ENCODE measurements at places on chromosomes 7 and 10. TPM values are rescaled to one million over a fixed set of nuclear protein-coding genes. Genes with fewer than 3 reads are reported as not detected.

DNA sequence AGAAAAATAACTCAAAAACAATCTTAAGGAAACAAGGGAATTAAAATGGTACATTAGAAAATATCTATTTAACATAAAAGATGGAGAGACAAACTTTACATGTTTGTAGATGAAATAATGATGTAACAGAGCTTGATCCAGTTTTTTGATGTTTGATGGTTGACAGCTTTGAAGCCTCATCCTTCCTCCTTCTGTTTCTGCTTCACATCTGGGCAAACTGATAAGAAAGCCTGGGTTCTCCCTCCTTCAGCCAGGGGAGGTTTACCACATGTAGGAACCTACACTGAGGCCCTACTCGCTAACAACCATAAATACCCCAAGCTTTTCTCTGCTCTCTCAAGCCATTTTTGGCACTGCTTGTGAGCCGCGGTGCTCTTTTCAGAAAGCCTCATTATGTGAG is 82.8 kb upstream of the ZNF32 start:
- DNase-seq = no peak

- DNase-seq = no peak
Measured at GRCh38 chr7:148173369-148173768, 417.2 kb upstream of the C7orf33 start.

DNA sequence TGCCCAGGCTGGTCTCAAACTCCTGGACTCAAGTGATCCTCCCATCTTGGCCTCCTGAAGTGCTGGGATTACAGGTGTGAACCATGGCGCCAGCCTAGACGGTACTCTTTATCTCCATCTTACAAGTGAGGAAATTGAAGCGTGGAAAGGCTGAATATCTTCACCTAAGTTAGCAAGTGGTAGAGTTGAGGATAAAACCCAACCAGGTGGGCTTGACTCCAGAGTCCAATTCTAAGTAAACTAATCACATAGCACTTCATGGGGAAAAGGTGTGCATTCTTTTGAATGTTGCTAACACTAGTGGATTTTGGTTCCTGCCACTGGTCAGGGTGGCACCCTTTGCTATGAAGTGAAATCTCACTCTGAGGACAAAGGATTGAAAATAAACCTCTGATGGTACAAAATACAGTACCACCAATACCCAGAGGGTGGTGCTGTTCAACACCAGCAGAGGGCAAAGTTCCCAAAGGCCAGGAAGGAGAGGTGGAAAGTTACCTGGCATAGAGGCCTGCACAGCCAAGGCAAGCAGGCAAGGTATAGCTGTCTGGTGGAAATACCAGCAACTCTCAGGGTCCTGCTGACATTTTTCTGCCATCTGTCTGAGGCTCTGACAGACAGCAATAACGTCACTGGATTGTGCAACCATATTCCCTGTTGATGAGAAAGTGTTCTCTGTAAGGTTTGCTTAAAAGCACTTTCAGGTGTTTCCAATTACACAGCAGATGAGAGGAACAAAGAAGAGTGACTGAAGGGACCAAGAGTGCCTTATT is 17.6 kb downstream of the ZDHHC16 start:
- DNase-seq = peak; percentile 47

GRCh38 chr10:130141878-130142277 is 5.7 kb downstream of the GLRX3 start:
- no peak for DNase-seq

GRCh38 chr7:51789489-51789888 is 472.9 kb upstream of the COBL start:
- no peak for DNase-seq

The OPN1SW gene
- not detected for total RNA-seq

The TRPV6 gene
- total RNA-seq = not detected

DNA sequence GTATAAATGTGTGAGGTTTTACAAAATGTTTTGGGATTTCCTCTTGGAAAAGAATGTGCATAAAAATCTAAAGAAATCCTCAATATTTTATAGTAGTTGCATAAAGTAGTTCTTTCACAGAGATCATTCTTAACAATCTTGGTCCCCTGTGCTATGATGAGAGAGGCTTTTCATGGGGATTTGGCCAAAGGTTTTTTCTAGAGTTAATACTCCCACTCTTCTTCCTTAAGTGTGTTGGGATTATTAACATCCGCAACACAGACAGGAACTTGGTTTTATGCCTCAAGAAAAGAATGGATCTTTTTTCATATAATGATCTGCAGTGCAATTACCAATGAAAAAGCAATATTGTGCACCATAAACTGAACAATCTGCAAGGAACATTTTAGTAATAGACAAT is 71.5 kb downstream of the AGMO start:
- no peak for DNase-seq

The ABCB4 gene
- not detected for total RNA-seq

- no peak for DNase-seq
Measured at GRCh38 chr10:122657255-122657654, 42.4 kb downstream of the C10orf120 start.

DNA sequence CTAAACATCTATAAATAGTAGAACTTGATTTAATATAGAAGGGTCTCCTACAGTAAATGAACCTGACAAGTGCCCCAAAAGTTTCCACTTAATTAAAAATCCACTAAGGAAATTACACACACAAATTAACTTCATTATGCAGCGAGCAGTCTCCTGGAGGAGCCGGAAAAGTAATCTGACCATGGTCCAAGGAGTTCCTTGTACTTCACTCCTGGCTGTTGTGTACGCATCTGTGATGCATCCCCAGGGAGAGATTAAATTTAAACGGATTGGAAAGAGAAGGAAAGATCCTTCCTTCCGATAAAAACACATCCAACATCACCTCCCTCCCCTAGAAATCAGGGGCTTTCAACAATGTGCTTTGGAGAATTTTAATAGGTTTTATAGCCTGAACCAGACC is 85.5 kb downstream of the PARD3 start:
- DNase-seq = no peak

The CYP2W1 gene
- total RNA-seq = not detected

- no peak for DNase-seq
Measured at GRCh38 chr7:47461161-47461560, 120.8 kb downstream of the TNS3 start.

- no peak for DNase-seq
Measured at GRCh38 chr10:104325436-104326435, 12.5 kb downstream of the ITPRIP start.

DNA sequence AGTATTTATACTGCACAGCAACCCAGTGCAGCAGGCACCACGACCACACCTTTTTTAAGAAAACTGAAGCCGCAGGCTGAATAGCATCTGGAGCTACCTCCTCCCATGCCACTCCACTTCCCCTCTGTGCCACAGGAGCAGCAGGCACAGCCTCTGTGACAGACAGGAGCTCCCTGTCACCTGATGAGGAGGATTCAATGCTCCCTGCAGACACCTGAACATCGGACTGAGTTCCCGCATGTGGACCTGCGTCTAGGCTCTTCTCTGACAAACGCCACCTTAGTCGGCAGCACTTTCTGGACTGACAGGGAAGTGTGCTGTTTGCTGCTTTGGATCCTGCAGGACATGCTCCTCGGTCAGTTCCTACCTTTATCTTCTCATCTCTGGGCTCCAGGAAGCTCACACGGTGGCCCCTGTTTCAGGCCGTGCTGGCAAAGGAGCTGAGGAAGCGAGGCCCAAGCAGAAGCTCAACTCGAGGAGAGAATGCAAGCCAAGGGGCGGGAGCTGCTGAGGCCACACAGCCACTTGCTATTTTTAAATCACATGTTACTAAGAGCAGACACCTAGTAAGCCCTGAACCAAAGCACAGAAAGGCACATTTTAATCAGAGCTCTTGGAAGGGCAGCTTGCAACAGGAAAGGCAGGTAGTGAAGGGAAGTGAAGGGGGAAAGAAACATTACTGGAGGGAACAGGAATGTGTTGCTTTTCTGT is 56.6 kb downstream of the VOPP1 start:
- DNase-seq = no peak

The LEP gene
- not detected for total RNA-seq

DNA sequence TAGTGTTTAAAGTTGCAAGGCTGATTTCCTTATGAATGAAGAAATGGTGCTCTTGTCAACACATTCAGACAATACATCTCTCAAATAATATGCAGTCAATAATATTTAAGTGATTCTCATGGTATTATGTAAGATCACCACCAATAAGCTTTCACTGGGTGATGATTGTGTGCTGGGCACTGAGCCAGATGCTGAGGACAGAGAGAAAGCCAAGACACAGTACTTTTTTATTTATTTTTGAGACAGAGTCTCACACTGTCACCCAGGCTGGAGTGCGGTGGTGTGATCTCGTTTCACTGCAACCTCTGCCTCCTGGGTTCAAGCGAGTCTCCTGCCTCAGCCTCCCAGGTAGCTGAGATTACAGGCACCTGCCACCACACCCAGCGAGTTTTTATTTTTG is 130.6 kb upstream of the LSM8 start:
- DNase-seq = no peak

GRCh38 chr7:134755422-134756022 is 23.9 kb upstream of the CALD1 start:
- DNase-seq = no peak

GRCh38 chr10:59299933-59300332 is 62.4 kb downstream of the FAM13C start:
- no peak for DNase-seq

The TSPAN12 gene
- total RNA-seq = 0.81 TPM

The DDC gene
- total RNA-seq = not detected

The PAOX gene
- total RNA-seq = 6.1 TPM

DNA sequence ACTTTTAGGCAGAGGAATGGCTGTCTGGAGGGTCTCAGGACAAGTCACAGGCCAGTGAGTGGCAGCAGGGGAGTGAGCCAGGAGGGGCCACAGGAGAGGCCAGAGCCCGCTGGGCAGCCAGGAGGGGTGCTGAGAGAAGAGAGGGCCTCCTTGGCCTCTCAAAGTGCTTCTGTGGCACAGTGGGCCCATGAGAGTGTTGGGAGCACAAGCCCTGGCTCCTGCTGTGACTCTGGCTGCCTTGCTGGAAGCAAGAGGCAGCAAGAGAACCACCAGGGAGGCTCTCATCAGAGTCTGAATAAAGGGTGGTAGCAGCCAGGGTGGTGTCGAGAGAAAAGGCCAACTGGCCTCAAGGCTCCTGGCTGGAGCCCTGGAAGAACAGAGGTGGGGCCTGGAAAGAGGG is 91.1 kb downstream of the VOPP1 start:
- DNase-seq = no peak

DNA sequence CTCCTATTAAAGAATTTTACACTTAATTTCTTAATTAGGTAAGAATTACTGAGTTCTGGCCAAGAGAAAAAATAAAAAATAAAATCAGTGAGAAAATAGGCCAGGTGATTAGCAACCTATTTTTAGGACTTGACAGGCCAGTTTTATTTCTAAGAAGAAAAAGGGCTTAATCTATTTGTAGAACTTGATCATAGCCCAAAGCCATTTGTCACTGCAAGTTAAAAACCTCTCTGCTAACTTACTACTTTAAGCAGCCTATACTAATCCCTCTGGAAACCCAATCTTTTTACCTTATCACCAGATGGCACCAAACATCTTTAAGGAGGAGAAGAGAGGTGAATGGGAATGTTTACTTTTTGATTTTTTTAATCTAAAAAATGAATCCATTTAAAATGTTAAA is 222.1 kb upstream of the RHOBTB1 start:
- DNase-seq = no peak

The KEL gene
- total RNA-seq = not detected

The SFXN2 gene
- 7.3 TPM for total RNA-seq

GRCh38 chr10:20737107-20737506 is 160.0 kb downstream of the NEBL start:
- DNase-seq = no peak

The TLX1 gene
- total RNA-seq = not detected

The ELN gene
- 0.50 TPM for total RNA-seq

The AVL9 gene
- 43.0 TPM for total RNA-seq

The SNX13 gene
- total RNA-seq = 39.3 TPM

DNA sequence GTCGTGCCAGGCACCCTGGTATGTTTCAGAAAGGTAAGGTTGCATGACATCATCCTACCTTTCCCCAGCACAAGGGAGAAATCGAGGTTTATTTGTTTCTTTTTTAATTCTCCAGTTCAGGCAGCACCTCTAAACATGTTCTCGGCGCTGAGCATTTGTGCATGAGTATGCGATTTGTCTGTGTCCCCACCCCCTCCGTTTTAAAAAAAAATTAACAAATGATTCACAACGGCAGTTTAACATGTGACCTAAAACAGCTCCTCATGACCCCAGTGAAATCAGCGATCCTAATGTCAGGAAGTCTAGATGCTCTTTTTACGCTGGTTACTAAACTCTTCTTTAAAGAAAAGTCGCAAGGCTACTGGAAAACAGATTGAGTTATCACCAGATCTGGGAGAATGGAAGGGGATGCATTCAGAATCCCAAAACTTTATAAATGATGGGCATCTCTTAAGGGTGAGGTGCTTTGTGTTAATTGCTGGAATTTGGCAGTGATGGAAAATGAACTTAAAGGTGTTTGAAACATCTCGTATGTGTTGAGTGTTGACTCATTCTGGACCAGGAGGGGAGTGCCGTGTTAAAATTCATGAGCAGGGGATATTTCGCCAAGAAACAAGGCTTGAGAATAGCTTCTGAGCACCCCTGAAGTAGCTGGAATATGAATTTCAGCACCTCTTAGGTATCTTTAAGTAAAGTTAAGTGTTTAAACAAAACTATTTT is 106.8 kb upstream of the PDCD4 start:
- DNase-seq = no peak

- DNase-seq = no peak
Measured at GRCh38 chr10:23386052-23386451, 41.5 kb upstream of the C10orf67 start.

The MUC3A gene
- total RNA-seq = not detected

The OR2A42 gene
- total RNA-seq = not detected

- no peak for DNase-seq
Measured at GRCh38 chr7:37295401-37295800, 153.3 kb downstream of the ELMO1 start.

DNA sequence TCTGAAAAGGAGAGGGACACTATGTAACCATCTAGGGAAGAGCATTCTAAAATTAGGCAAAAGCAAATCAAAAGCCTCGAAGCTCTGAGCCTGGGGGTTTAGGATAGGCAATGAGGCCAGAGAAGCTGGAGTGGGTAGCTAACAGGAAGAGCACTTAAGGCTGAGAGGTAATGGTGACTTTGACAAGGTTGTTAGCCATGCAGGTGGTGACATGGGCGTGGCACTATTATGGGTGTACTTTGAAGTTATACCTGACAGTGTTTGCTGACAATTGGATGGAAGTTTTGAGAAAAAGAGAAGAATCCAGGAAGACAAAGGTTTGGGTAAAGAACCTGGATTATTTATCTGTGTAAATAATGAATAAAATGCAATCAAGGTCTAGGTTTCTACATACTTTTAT is 383.0 kb upstream of the SEMA3C start:
- no peak for DNase-seq

DNA sequence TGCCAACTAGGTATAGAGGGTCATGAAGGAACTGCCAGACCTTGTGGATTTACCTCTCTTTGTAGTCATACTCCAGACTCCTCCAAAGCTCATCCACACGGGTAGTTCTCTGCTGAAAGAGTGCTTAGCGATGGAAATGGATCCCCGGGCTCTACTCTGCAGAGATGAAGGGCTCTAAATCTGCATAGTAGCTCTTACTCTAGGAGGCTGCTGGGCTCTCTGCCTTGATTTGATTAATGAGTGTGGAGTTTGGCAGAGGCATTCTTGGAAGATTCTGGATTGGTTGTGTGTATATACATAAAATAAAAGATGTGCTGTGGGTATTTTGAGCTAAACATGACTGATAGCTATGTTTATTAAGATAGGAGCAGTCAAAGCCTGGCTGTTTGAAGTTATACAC is 21.3 kb upstream of the CPXM2 start:
- no peak for DNase-seq

The LRRD1 gene
- total RNA-seq = not detected

- peak; percentile 78 for DNase-seq
Measured at GRCh38 chr10:112956631-112957350, 6.7 kb downstream of the TCF7L2 start.

The INPP5A gene
- total RNA-seq = 15.7 TPM
